GM12864 (cell line): ENCODE measurements at places on chromosomes 5 and 9.

DNA sequence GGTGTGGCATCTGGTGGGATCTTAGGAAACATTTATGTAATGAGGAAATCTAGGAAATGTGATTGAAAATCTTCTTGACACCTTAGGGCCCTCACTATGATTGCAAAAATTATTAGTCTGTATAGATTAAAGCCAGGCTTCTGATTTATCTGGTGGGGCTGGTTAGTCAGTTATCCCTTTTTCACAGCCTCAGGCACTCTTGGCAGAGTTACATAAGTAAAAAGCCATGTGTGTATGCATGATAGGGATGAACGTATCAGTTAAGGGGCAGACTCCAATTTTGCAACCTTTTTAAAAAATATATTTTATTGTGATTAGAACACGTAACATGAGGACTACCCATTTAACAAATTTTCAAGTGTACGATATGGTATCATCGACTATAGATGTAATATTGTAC lies 30.6 kb upstream of the RAB14 start:
- DNase-seq, result no peak

DNA sequence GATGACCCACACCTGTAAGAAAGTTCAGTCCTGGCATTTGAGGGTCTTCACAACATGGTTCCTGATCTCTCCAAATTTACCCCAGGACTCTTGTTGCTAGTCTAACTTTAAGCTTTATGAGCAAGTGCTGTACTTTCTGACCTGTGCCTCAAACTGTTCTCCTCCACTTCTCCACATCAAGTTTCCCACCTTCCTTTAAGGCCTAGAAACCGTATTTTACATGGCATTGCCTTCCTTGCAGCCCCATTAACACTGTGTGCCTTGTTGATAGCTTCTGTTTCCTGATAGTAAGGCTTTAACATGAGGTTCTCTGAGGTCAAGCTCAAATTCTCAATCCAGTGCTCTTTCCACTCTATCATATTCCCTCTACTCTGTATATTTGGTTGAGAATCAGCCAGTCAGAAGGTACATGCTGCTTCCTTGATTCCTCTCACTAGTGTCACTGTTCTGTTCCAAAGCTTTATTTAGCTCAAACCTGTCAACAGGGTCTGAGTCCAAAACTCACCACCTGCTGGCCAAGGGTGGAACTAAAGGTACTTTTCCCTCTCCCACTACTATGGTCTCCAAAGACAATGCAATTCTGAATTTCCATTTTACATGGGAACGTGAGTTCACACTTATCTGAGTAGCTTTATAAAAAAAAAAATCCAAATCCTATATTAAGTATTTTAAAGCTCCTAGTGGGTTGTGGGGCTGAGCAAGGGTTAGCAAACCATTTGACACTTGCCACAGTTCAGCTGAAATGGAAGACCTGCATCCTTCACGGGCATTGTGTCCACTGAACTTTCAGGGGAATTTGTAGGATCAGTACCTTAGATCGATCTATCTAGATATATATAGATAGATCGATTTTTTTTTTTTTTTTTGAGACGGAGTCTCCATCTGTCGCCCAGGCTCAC lies 21.1 kb downstream of the VCP start:
- no peak for DNase-seq

DNA sequence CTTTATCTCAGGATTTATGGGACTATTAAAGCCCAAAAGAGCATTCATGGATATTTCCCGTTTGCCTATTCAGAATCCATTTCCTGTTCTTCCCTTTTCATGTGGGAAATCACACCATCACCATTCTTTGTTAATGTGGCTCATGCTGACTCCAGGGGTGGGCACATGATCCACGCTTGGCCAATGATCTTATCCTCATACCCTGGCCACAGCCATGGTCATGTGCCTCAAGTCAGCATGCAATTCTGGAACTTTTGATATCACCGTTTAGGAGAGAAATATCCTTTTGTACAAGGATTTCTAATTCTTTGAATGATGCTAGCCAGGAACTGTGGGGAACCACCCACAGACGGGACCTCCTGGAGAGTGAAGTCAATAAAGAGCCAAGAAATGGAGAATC lies 272.2 kb downstream of the PRELID2 start:
- no peak for DNase-seq

GRCh38 chr5:146697211-146697610 lies 181.2 kb upstream of the GPR151 start:
- no peak for DNase-seq
